ENCODE measurements at places on chromosomes 5 and 9.

GRCh38 chr5:140560227-140560626, 3.0 kb upstream of the SRA1 start:
- DNase-seq = no peak

DNA sequence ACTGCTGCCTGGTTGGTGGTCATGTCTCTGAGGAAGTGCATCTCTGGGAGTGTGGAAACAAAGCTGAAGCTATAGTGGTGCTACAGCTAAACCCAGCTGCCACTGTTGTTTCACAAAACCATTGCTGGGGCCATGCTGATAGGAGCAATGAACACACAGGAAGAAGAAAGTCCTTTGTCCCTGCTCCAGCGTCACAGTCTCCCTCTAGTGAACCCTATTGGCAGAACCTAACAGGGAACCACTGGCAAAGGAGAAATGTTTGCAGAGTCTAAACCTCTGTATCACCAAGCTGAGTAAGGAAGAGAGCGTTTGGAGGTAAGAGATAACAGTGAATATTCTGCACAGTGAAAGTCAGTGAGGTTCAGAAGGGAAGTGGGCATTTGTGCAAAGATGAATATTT, 244.0 kb downstream of the YTHDC2 start:
- no peak for DNase-seq

- DNase-seq = peak; percentile 93
Observed at GRCh38 chr9:82332018-82332773, 343.6 kb downstream of the SPATA31D1 start.

DNA sequence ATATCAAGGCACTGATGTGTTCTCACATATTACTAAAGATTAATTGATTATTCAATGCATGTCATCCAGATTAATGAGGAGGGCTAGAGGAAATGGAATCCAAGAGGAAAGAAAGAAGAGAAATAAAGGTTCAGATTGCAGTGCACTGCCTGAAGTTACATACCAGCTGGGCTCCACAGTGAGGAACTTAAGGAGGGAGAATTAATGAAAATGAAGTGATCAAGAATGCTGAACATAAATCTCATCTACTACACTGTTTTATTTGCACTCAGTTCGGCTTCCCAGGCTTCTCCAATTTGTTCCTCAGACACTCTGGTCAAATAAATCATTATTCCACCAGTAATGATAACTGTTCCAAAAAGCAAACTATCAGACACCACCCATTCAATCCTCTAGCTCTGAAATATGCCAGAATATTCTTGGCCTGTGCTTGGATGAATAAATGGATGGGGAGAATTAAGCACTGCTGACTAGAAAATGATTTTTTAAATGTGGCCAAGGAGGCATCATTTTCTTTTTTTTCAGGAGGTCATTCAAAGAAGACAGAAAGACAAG, 88.6 kb upstream of the FBN2 start:
- no peak for DNase-seq

- DNase-seq = peak; percentile 25
Observed at GRCh38 chr5:157484768-157485167, 24.8 kb downstream of the NIPAL4 start.

- peak; percentile 70 for DNase-seq
Observed at GRCh38 chr9:33158843-33159776, 8.0 kb downstream of the B4GALT1 start.

- peak; percentile 16 for DNase-seq
Observed at GRCh38 chr9:99296291-99296951, 74.3 kb downstream of the SEC61B start.

- DNase-seq = peak; percentile 87
Observed at GRCh38 chr5:128782446-128782845, 182.8 kb upstream of the SLC27A6 start.

DNA sequence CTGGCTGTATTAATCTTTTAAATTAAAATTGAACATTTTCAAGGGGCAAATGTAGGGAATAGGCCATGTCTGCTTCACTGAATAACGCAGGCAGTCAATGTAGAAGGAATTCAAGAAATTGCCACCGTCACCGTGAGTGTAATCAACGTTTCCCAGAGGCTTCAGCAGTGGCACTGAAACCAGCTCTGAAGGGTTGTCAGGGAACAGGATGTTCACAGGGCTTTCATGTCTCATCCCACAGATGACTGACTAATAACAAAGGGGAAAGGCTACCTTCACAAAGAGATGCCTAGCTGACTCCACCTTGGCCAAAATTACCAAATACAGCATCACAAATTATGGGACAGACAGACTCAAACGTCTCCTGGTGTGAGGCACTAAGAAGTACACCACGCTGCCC, 70.4 kb upstream of the SIMC1 start:
- DNase-seq = no peak

DNA sequence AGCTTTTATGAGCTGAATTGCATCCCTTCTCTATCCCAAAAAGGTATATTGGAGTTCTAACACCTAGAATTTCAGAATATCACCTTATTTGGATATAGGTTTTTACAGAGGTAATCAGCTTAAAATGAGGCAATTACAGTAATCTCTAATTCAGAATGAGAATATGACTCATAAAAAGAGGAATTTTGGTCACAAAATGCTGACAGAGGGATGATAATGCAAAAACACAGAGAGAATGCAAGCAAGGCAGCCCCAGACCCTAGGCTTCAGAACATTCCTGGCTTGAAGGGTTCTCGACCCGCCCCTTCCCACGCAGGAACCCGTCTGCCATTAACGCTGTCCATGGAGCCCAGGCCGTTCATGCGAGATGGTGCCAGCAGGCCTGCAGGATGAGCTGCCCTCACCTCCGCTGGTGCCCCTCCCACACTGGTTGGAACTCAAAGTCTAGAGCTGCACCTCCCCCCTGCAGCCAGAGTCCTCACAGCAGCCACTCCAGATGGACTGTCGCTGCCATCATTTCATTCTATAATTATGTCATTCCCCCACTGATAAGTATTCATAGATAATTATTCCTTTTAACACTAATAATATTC, 1173.4 kb upstream of the ACO1 start:
- DNase-seq = peak; percentile 6

DNA sequence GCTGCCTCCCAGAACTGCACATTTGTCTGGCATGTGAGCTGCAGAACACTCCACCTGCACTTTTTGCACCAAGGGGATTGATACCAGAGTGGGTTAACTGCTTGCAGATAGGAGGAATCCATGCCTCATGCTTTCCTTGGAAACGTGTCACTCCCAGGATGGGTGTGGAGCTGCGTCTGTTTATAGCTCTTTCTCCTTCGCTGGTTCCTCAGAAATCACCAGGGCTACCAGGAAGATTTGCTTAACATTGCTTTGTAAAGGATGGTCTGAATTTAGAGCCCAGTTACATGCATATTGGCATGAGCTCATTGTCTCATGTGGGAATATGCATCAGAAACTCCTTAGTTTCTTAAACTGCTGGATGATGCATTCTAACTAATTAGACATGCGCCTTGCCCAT, 234.6 kb downstream of the GADD45G start:
- no peak for DNase-seq

- no peak for DNase-seq
Observed at GRCh38 chr5:25500635-25501034, 855.9 kb upstream of the CDH10 start.

GRCh38 chr5:116343961-116344360, 230.7 kb downstream of the SEMA6A start:
- DNase-seq = no peak

GRCh38 chr9:134329886-134330285, 3.6 kb downstream of the RXRA start:
- DNase-seq = no peak

DNA sequence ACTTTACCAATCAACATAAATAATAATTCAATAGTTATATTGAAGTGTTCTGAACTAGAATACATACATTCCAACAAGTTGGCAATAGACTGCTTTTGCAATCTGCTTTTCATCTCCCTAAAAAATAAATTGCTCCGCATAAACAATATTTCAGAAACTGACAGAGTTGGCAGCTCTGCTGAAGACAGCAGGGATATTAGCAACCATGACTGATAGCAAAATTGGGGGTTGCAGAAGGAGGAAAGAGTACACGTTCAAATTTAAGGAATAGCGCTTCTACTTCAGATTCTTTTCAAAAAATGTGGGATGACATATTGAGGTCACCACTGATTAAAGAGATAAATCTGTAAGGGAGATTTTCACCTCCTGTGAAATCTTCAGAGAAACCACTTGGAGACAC, 521.2 kb downstream of the DTWD2 start:
- no peak for DNase-seq

DNA sequence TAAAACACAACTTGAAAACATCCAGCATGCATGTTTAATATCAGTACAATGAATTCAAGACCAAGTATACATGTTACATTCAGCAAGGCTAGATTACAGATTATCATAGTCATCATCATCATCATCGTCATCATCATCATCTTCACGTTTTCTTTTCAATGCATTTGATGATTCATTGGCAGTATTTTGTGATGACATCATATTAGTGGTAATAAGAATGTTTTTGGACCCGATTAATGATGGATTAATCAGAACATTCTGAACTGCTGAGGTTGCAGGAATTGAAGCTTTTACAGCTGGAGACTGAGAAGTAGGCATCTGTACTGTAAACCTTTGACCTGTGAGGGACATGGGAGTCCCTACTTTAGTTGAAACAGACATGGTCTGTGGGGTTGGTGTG, 4.5 kb downstream of the AK6 start:
- DNase-seq = no peak

- no peak for DNase-seq
Observed at GRCh38 chr9:129231022-129231739, 53.1 kb upstream of the IER5L start.

GRCh38 chr9:112349008-112349333, 15.6 kb upstream of the PTBP3 start:
- no peak for DNase-seq

DNA sequence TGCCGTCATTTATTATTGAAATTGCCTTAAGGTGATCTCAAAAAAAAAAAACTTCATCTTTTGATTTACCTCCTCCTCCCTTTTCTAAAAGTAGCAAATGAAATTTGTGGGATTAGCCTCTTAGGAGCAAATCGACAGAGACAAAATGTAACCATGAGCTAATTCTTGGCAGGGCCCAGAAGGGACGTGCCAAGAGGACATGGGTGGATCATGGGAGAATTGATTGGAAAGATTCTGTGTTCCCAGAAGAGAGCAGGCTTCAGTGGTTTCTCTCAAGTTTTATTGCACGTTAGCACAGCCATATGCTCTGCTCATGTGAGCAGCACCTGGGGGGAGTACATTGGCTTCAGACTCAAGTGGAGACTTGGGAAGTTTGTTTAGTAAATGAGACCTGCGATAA, 394.6 kb downstream of the ELAVL2 start:
- DNase-seq = no peak

- no peak for DNase-seq
Observed at GRCh38 chr9:2459756-2460155, 161.8 kb upstream of the VLDLR start.

- DNase-seq = no peak
Observed at GRCh38 chr9:124001866-124002525, 9.6 kb upstream of the LHX2 start.

DNA sequence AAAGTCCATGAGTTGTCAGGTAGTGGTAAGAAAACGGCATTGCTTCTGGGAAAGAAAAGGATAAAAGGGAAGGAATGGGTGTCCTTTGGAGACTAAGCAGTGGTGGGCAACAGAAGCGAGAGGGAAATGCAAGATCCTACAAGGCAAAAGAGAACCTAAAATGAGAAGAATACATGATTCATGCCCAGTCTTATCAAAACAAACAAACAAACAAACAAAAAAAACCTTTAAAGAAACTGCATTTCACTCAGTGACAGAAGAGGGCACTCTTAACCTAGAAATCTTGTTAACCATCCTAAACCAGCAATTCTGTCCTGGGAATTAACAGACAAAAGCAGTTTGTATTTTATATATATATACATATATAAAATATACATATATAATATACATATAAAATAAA, 88.5 kb downstream of the SUSD1 start:
- peak; percentile 61 for DNase-seq

- DNase-seq = no peak
Observed at GRCh38 chr5:76978869-76979268, 26.0 kb downstream of the CRHBP start.

DNA sequence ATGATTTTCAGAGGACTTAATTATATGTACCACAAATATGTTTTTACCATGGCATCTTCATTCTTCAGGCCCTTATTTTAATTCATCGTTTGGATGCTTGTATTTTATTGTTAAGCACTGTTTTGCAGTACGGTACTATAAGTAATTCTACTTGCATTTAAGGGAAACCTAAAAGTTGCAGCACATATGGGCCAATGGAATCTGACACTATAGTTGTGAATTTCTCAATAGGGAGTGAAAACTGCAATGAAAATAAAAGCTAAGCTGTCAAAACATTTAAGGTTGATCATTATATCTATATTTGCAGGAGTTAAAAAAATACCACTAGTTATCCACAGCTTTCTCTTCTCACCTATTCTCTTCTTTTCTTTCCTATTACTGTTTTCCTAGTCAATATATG, 1071.8 kb downstream of the MAT2B start:
- no peak for DNase-seq

DNA sequence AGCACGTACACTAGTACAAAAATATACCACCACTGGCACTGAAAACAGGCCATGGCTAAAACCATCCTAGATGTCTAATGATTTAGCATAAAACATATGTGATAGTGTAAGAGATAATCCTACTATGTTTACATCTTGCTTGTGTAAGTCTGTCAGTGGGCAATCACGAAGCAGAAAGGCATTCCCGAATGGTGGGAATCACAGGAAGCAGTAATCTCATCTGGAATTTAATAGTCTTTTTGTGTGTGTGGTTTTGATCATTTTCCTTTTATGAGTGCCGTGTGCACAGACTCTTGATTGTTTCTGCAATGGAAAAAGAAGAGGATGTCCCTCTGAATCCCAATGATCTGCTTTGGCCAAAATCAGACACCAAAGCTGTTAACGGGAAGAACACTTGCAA, 200.5 kb downstream of the EBF1 start:
- no peak for DNase-seq

DNA sequence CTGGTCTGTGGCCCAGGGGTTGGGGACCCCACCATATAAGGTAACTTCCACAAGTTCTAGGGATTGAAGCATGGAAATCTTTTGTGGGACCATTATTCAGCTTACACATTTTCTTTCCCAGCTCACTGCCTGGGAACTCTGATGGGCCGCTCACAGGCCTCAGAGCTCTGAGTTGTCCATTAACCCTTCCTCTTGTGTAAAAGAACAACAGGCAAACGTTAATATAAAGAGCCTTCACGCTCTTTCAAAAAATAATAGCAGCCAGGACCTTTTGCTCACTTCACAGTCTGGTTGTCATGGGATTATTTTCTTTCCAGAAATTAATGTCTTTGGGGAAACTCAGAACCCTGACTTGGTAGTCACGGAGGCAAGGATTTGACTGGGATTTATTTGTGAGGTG, 443.3 kb downstream of the AGTPBP1 start:
- DNase-seq = no peak

- DNase-seq = no peak
Observed at GRCh38 chr5:118703241-118703640, 285.1 kb downstream of the DTWD2 start.

- no peak for DNase-seq
Observed at GRCh38 chr9:37988602-37989001, 80.4 kb downstream of the SHB start.

GRCh38 chr5:149544028-149544420, 7.2 kb downstream of the CSNK1A1 start:
- no peak for DNase-seq

GRCh38 chr9:135775911-135776310, 73.9 kb downstream of the KCNT1 start:
- no peak for DNase-seq
